ENCODE measurements at places on chromosomes 7 and 10.
A peak's percentile ranks its signal among the peaks of the same experiment; 100 is the strongest.

DNA sequence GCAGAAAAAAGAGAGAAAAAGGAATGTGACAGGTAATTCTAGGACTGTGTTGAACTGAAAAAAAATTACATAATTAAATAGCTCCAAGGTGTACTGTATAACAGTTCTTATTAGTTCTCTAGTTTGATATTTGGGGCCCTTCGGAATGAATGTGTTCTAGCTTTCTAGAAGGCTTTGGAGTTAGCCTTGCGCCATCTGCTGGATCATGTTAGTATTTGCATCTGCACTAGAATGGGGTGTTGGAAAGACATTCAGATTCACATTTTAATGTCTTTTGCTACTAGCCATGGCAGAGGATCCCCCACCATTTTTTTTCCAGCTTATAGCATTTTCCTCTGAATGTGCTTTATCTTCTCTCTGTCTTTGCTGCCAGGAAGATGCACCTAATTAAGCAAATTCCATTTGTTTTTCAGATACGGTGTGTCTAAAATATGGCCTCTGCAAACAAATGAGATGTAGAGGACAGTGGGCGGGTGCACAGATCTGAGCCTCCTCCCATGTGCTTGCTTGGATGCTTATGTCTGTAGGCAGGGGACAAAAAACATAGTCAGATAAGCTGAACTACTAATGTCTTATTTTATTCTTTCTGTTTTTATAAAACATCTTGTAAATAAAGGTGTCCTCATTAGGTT lies 238.5 kb downstream of the PHF14 start:
- DNase-seq, result peak; percentile 32

- no peak for DNase-seq
Observed at GRCh38 chr10:108849186-108849585, 1074.1 kb downstream of the XPNPEP1 start.

- DNase-seq, result no peak
Observed at GRCh38 chr10:117546020-117546580, 3.6 kb downstream of the EMX2 start.

- DNase-seq, result no peak
Observed at GRCh38 chr7:42244828-42245227, 7.8 kb upstream of the GLI3 start.

DNA sequence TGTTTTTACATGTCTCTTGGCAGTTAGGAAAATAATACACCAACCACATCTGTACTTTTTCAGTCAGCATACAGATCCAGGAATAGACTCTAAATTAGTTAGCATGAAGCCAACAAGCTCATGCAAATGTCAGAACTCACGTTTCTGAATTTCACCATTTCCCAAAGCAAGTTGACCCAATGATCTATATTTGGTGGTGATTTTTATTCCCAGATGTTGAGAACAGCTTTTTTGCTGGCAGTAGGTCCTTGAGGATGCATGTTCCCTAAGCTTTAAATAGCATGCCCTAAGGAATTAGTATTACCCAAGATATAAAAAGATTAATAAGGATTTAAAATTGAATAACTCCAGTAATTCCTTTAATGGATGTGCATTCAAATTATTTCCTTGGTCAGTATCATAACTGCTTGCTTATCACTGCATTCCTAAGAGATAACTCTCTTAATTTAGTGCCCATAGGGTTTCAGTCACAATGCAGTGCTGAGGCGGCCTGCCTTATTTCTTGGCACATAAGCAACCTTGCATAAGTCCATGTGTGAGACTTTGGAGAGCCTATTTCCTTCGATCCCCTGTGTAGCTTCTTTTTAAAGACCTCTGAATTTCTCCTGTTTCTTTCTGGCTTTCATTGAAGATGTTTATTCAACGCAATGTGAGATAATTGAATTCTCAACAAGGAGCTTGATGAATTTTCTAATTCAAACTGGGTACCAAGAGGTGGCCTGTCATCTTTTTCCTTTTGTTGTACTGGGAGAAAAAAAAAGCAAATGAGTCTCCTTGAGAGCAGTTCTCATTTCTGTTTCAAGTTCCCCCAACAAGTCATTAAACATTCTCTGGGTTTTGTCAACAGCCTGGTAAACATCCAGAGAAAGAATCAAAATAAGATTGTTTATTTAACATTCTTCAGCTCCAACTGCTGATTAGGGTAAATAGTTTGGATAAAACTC lies 135.3 kb upstream of the MEOX2 start:
- DNase-seq, result no peak

- DNase-seq, result no peak
Observed at GRCh38 chr7:93575555-93576399, 1.3 kb upstream of the CALCR start.

- peak; percentile 74 for DNase-seq
Observed at GRCh38 chr10:34739915-34740314, 75.2 kb downstream of the PARD3 start.

GRCh38 chr10:117531371-117532002 lies 11.1 kb upstream of the EMX2 start:
- DNase-seq, result no peak

DNA sequence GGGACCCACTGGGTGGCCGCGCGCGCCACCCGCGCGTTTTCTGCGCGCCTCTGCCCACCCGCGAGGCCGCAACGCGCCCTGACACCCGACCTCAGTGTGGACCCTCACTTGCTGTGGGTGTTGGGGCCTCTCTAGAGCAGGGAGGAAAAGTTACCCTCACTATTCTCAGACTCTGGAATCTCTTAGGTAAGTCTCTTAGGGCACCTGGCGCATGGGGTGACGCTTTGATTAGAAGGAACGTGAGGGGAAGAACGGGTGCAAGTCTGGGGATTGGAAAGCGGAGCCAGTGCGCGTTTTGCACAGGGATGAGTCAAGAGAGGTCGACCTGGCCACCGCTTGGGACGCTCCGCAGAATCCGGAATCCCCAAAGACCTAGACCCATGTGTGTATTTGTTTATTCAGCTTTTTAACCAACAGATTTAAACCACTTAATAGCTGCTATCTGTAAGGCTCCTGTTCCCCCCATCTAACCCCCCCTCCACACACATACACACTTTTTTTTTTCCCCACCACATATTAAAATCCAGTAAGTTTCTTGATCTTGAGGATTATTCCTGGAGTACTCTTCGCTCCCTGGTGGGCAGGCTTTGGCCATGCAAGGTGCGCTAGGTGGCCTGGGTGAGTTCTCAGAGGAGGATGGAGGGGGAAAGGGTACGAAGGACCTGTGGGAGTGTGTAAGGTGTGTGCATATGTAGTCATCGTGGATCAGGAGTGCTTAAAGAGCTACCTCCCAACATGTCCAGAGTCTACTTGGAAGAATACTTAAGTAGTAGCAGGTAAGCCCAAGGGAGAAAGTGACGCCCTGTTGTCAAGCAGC lies 169.1 kb upstream of the PPP1R3A start:
- DNase-seq, result no peak

Measured in non-pigmented ciliary epithelial cell (primary cell).